ENCODE measurements at places on chromosomes 13 and 19.

- no peak for DNase-seq
These were observed 18.8 kb upstream of the ZNF607 start for GRCh38 chr19:37738371-37738770.

DNA sequence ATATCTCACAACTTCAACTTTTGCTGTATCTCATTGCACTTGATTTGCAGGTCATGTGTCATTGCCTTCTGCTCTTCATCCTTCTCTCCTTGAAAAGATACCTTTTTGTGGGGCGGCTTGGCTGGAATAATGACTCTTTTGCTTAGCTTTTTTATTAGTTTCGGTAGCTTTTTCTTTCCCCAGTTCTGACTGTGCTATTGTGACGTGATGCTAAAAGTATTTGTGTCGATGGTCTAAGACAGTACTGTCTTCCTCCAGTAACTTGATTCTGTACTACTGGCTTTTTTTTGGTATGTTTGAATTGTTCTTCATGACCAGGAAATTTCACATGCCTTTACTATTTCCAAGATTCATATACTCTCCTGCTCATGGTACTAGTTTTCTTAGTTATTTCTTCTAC is 63.1 kb downstream of the SLITRK1 start:
- DNase-seq = no peak

GRCh38 chr13:73808318-73808717 is 325.9 kb downstream of the KLF12 start:
- DNase-seq = no peak

DNA sequence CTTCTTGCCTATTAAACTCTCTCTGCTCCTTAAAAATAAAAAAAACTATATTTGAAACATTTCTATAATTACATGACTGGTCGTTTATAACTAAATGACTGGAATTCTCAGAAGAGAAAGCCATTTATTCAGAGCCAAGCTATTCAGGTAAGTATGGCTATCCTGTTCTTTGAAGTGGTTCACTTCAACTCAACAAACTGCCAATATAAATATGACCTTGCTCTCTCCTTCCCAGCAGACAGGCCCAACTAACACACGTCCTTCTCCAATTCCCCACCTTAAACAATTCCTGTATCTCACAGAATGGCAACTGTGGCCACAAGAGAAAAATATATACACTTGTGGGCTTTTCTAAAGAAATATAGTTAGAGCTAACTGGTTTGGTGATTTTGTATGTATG is 153.9 kb downstream of the MIPEP start:
- no peak for DNase-seq

- DNase-seq = no peak
These were observed 62.4 kb upstream of the XPO4 start for GRCh38 chr13:20964904-20965303.

GRCh38 chr13:73844986-73845385 is 289.2 kb downstream of the KLF12 start:
- DNase-seq = no peak

GRCh38 chr13:48504606-48505005 is 28.3 kb downstream of the RCBTB2 start:
- no peak for DNase-seq

DNA sequence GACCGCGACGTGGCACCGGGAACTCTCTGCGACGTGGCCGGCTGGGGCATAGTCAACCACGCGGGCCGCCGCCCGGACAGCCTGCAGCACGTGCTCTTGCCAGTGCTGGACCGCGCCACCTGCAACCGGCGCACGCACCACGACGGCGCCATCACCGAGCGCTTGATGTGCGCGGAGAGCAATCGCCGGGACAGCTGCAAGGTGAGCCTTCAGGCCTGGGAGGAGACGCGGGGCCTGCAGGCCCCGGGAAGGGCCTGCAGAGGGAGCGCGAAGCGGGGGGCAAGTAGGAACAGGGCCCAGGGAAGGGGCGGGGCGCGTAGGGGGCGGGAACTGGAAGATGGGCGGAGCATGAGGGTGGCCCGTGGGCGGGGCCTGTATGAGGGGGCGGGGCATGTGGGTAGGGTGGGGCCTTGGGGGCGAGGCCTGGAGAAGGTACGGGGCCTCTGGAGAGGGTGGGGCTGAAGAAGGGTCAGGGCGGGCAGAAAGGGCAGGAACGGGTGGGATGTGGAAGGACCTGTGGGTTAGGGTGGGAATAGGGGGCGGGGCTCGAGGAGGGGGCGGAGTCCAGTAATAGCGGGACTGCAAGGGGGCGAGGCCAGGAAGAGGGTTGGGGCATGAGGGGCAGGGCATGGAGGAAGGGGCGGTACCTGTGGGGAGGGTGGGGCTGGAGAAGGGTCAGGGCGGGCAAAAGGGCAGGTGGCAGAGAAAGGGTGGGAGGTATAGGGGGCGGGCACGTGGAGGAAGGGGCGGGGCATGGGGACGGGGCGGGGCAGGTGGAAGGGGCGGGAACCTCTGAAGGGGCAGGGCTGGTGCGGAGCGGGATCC is 2.5 kb downstream of the CFD start:
- peak; percentile 65 for DNase-seq

Data from hematopoietic multipotent progenitor cell treated with erythropoietin and hydrocortisone succinate and interleukin-3 and kit ligand, for 17 days (in vitro differentiated cells).